ENCODE measurements at places on chromosomes 6 and 20.

- peak; percentile 93 for DNase-seq
Observed at GRCh38 chr6:31087494-31088089, 24.8 kb downstream of the C6orf15 start.

DNA sequence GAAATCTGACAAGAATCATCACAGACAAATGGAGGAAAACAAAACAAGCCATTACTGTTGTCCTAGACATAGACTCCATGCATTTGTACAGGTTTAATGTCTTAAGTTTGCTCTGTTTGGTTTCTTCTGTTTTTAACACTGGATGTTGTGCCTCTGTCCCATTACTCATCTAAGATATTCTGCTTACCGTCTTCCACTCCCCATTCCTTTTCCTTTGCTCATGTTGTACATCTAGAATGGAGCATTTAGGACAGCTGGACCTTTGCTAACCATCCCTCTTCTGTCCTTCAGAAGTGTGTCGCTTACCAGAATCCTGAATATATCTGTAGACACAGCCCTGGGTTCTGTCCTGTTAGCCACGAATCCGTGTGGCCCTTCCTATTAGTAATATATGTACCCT is 35.2 kb downstream of the RAB22A start:
- no peak for DNase-seq

GRCh38 chr6:136717716-136717990 is 74.6 kb downstream of the MAP3K5 start:
- no peak for DNase-seq

DNA sequence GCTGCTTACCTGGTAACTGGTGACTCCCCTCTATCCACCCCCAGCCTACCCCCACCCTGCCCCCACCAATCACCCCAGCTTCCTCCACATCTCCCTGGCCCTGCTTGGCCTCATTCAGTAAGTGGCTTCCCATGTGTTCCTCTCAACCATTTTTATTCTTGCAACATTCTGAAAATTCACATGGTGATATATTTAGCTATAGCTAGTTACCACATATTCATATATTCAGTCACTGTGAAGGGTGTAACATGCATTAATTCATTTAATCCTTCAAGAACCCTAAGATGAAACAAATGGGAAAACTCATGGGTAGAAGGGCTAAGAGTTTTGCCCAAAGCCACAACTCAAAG is 95.4 kb upstream of the CEP85L start:
- DNase-seq = no peak

GRCh38 chr6:3949521-3949920 is 100.3 kb downstream of the FAM50B start:
- DNase-seq = no peak

GRCh38 chr20:24001712-24002405 is 13.3 kb upstream of the GGTLC1 start:
- no peak for DNase-seq

GRCh38 chr6:142702501-142703460 is 242.2 kb downstream of the HIVEP2 start:
- no peak for DNase-seq

- no peak for DNase-seq
Observed at GRCh38 chr20:48069596-48069995, 284.3 kb upstream of the SULF2 start.

DNA sequence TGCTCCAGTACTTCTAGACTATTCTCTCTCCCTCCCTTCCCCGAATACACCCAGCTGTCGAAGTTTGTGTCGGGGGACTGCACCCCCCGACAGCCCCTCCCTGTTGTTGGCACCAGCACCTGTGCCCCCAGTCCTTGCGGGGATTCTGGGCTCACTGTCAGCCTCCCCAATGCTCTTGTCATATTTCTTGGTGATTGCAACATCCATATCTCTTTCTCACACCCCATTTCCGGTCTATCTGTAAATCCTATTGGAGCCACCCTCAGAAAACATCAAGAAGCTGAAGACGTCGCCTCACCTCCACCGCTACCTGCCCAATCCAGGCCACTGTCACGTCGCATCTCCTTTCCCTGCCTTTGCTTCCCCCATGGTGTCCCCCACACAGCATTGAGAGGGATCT is 32.6 kb upstream of the VSTM2L start:
- DNase-seq = no peak

DNA sequence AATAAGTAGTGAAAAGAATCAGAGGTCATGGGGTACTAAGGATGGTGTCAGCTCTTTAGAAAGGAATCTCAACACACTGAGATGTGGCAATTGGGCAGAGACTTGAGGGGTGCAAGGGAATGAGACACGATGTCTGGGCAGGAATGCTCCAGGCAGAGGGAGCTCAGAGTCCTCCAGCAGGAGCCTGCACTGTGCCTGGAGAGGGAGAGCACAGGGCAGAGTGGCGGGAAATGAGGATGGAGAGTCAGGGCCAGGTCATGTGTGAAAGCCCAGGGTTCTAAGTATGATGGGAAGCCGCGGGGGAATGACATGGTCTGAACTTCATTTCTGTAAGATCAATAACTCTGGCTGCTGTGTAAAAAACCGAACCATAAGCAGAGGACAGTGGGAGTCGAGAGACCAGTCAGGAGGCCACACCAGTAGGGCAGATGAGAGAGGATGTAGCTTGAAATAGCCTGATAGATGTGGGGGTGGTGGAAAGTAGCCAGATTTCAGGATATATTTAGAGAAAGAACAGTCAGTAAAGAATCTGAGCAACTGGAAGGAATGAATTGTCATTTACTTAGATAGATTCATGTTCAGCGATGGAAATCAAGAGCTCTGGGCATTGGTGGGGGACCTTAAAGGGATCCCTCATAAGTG is 133.4 kb upstream of the DTNBP1 start:
- DNase-seq = no peak

- DNase-seq = no peak
Observed at GRCh38 chr6:47144306-47144705, 102.2 kb upstream of the ADGRF1 start.

DNA sequence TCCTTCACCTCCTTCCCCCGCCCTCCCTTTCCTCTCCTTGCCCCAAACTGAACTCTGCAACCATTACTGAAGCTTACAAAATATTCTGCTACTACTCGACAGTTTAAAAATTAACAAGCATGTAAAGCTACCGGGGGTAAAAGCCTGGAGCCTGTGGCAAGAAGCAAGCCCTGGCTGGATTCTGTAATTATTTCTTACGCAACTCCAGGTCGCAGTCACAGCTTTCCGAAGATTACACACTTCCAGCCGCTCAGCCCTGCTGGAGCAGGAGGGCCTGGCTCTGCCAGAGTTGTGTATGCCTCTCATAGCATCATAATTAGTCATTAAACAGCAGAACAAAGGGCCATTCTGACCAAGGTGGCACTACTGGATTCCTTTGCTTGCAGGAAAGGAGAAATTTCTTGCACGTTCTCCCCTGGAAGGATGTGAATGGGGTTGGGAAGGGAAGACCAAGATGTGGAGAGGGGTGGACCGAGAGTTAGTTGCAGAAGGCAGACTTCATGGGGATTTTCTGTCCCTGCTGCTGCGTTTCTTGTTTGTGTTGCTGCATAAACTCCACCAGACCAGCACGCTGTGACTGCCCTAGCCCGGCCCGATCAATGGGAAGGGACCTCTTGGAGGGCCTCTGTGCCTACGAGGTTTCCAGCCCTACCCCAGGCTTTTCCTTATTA is 23.6 kb downstream of the FOXQ1 start:
- no peak for DNase-seq

DNA sequence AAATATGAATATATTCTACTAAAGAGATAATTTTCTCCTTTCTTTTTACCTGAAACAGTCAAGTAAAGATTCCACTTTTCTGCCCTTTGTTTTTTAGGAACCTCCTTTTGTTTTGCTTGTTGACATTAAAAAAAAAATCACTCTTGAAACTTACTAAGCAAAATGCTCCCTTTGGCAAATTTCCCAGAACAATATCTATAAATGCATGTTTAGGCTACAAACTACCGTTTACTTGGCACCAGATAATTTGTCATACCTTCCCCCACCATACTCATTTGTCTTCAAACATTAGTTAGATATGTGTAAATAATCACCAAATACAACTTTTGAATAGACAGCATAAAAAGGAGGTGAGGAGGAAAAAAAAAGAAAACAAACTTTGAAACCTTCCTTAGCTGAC is 604.7 kb downstream of the RFPL4B start:
- no peak for DNase-seq

DNA sequence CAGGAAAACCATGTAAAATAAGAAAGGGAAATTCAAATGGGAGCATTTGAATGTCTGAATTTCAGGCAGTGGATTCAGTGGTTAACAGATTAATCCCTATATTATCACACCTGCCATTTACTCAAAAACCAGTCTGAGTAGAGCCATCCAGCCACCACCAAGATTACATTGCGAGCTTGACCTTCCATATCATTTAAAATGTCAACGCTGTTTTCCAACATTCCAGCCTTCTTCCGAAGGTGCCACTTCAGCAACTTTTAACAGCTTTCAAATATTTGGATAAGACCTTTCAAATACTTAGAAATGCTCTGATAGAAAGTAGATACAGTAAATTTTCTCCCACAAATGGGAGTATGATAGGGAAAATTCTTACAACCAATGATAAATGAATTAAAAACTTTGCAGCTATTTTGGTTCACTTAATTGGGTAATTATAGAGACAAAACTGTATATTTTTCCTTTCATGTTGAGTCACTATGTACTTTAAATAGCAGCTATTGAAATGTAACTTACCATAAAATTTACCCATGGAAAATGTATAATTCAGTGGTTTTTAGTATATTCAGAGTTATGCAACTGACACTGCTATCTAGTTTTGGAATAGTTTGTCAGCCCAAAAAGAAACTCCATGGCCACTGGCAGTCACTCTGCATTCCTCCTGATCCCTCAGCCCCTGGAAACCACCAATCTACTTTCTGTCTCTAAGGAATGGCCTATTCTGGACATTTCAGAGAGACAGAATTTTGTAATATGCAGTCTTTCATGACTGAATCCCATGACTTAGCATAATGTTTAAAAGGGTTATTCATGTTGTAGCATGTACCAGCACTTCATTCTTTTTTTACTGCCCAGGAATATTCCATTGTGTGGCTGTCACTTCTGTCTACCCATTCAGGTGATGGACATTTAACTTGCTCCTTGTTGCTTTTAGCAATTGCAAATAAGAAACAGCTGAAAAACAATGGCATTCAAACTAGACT is 21.5 kb downstream of the EZR start:
- DNase-seq = no peak

DNA sequence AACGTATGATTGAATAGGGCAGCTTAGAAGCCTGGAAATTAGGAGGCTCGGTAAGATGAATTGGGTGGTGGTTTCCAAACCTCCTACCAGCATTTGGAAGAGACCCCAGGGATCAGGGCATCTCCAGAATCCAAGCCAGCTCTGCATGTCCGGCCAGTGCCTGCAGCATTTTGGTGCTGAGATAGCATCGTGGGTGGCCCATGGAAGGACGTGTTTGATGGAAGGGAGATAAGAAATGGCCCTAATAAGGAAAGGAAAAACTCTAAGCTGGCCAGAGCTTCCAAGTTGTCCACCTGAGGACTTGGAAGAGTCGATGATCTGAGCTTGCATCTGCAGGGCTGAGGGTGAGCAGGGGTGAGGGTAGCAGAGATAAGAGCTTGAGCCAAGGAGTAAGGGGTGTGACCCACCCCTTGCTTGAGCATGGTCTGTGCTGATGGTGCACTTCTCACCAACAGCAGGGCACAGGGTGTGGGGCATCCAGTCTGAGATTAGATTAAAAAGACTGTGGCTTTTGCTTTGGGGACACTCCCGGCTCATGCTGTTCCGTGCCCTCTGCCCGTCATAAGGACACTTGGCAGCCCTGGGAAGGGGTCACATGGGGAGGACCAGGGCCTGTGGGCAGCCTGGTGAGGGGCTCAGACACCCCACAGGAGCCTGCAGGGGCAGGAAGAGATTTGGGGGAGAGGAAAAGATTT is 213.2 kb downstream of the ERMARD start:
- no peak for DNase-seq

DNA sequence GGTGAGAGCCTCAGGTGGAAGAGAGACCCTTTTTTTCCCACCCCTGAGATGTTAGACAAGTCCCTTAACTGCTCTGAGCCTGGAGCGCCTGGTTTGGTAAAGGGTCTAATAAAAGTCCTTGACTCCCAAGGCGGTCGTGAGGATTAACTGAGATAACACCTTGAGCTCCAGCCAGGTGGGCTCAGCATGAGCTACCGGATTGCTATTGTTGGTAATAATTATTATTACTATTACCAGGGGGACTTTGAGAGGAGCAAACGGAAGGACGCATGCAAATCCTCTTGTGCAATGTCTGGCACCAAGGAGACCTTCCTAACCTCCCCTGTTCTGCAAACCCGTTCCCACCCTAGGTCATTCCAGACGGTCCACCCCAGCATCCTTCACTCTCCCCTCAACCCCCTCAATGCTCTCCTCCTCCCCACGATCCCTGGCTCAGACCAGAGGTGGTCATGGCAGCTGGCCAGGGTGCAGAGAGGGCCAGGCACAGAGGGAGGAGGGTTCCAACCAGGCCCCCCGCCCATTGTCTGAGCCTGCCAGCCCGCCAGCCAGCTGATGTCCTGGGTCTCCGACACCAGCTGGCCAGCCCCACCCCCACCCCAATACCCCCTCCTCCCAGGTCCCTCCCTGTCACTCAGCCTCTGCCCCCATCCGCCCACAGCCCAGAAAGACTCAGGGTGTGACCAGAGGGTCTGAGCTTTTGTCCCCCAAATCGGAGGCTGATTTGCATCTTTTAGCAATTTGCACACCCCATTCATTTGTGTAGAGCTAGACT is 14.3 kb upstream of the CBFA2T2 start:
- DNase-seq = no peak

DNA sequence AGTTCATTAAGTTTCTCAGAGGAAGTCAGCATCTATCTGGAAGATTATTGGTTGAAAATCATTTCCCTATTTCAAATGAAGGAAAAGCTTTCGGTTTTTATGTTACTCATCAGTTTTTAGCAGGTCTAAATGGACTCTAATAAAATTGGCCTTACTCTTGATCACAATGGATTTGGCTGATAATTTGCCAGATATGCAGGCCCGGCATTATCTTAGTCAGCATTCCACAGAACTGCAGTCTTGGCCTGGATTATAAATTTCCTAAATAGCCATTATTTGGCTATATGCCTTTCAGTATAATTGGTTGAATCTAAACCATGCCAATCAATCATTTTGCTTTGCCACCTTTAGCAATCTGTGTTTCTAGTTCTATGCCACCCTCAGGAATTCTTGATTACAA is 91.7 kb upstream of the KCNQ5 start:
- DNase-seq = no peak

All from CD4-positive, alpha-beta T cell treated with Interleukin-6 for 4 hours (primary cell).